Breast epithelium (tissue), 4 donors: ENCODE measurements at places on chromosomes 4 and X. TPM values are rescaled to one million over a fixed set of nuclear protein-coding genes. Genes with fewer than 3 reads are reported as not detected.

CTAG1A gene
- not detected for total RNA-seq

PDGFC gene
- 54.4 TPM for total RNA-seq

DNA sequence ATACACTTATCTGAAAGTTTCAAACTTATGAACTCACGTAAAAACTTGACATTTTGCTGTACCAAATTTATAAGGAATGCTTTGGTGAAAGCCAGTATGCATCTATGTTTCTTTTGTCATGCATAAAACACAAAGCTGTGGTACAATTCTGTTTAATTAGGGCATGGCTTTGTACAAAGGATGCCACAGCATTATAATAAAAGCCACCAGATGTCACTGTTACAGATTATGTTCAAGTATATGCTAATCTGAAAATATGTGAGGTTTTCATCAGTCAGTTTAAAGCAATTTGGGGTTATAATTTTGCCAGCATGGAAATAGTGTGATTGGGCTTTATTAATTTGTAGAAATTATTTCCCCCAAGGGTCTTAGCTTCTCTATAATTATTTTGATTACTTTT is 69.0 kb downstream of the ATOH1 start:
- no peaks in the 10 kb centered on the region for H3K36me3 ChIP-seq
- H3K4me3 ChIP-seq: no peak overlapping the region
- no peaks in the 10 kb centered on the region for H3K27me3 ChIP-seq
- DNase-seq: no peak
- H3K4me1 ChIP-seq: no peaks in the 10 kb centered on the region

- DNase-seq: no peak
- H3K36me3 ChIP-seq: no peaks in the 10 kb centered on the region
- no peak overlapping the region for H3K27ac ChIP-seq
- no peaks in the 10 kb centered on the region for H3K4me1 ChIP-seq
Measured at GRCh38 chr4:56739066-56739777, 58.1 kb upstream of the HOPX start.

DNA sequence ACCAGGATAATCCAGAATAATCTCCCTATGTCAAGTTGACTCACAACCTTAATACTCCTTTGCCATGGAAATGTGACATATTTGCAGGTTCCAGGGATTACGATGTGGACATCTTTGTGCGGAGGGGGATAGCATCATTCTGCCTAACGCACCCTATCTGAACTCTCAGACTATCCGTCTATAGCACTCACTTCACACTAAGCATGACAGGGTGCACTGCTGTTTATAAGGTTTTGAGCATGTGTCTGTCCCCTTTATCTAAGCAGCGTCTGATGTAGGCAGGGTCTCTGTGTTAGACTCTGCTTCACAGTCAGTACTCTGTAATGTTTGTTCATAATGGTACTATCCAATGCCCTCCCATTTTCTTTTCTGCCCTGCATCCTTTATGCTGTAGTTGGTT is 43.4 kb upstream of the PRSS48 start:
- H3K27ac ChIP-seq: no peak overlapping the region
- H3K4me3 ChIP-seq: no peak overlapping the region
- DNase-seq: no peak
- no peaks in the 10 kb centered on the region for H3K4me1 ChIP-seq
- H3K27me3 ChIP-seq: no peaks in the 10 kb centered on the region

DNA sequence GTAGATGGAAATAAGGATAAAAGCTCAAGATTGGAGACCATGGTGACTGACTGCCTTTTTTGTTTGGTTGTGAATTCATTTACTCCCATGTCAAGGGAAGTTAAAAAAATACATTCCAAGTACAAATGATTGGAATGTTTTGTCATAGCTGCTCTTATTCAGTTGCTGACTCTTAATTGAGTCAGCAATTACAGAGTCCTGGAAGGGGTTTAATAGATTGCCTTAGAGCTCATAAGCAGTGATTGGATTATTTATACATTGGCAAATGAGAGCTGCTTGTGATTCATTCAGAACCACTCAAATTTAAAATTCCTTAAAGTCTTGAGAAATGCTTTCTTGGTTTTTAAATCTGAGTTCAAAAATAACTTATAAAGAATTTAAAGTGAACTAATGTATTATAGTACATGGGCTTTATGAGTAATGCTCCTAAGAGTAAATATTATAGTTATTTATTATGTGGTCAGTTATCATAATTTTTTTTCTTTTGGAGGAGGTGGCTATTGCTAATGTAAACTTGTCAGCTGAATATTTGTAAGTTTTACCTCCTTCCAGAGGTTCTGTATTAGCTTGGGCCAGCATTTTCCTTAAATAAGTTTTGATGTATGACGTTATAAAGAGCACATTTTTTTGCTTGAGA is 13.6 kb downstream of the JADE1 start:
- H3K4me3 ChIP-seq: no peak overlapping the region
- H3K27me3 ChIP-seq: no peaks in the 10 kb centered on the region
- no peaks in the 10 kb centered on the region for H3K4me1 ChIP-seq

- DNase-seq: no peak
- H3K4me1 ChIP-seq: no peaks in the 10 kb centered on the region
- H3K36me3 ChIP-seq: no peaks in the 10 kb centered on the region
- no peaks in the 10 kb centered on the region for H3K27me3 ChIP-seq
Measured at GRCh38 chr4:159229164-159229563, 126.3 kb downstream of the RAPGEF2 start.

DNA sequence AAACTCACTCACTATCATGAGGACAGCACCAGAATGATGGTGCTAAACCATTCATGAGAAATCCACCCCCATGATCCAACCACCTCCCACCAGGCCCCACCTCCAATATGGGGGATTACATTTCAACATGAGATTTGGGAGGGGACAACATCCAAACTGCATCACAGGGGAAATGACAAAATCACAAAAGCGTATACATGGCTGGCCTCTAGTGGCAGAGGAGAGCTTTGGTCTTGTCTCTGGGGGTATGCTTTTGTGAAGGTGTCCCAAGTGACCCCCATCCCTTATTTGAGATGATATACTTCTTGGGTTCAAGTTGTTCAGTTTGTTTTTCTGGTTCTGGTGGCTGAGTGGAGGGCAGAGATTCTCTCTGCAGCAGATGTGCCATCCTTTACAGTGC is 8.5 kb upstream of the SETD7 start:
- H3K27ac ChIP-seq: no peak overlapping the region
- DNase-seq: no peak
- H3K36me3 ChIP-seq: no peaks in the 10 kb centered on the region
